ENCODE measurements at places on chromosomes 2 and 18.

DNA sequence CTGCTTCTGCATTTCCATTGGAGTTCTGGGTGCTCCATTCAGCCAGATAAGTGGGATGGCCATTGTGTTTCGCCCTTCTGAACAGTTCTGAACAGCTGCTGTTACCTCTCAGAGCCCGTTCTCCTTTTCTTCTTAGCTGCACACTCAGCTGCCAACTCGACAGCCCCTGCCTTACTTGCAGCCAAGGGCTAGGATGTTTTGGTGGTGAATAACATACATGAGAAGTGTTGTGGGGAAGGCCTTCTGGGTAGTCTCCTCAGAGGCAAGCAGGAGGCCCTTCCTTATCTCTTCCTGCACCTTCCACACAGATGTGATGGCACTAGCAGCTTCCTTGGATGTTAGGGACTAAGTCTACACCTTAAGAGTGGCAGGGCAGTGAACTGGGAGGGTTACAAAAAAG is 138.4 kb upstream of the NOSTRIN start:
- no peak for DNase-seq

- peak; percentile 53 for DNase-seq
Observed at GRCh38 chr2:174748948-174749347, 15.3 kb downstream of the CHRNA1 start.

GRCh38 chr18:30113454-30113853 is 929.1 kb downstream of the DSC3 start:
- DNase-seq = no peak

GRCh38 chr2:45361666-45362065 is 249.4 kb downstream of the SRBD1 start:
- no peak for DNase-seq

- peak; percentile 15 for DNase-seq
Observed at GRCh38 chr2:120206022-120206581, 17.1 kb downstream of the TMEM185B start.

DNA sequence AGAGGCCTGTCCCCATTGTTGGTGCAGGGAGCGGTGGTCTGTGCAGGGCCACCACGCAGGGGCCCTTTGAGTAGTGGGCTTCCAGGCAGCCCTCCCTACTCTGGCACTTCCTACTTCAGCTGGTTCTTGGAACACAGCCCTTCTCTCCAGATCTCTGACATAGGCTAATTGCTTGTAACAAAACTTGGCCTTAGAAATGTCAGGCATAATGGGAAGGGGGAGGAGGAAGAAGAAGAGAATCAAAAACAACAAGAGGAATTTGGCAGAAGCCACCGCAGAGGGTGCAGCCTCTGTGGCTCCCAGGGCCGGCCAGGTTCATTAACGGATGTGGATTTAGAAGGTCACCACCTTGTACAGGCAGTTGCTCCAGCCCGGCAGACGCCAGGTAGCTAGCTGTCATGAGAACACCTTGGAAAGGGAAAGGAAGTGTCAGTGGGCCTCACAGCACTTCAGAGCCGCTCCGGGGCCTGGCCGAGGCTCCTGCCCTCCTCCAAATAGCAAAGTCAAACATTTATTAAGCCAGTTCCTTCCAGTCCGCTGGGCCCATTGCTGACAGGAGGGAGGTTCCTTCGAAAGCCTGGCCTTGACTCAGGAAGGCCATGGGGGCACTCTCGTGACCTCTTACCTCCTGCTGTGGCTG is 7.4 kb downstream of the BOD1L2 start:
- no peak for DNase-seq

GRCh38 chr18:61322265-61322873 is 10.9 kb upstream of the CDH20 start:
- DNase-seq = peak; percentile 67

DNA sequence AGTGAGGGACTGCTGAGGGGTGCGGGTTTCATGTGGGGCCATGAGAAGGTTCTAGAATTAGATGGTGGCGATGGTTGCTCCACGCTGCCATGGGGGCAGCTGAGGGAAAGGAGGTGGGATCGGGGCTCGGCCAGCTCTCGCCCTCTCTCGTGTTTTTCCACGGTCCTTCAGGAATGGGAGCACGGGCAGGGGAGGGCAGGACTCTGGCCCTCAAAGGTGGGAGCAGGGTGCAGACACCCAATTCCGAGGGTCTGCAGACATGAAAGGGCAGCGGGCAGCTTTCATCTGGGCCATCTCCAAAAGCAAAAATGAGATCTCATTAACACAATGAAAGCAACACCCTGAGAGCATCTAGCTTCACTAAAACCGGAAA is 53.4 kb upstream of the SALL3 start:
- no peak for DNase-seq

DNA sequence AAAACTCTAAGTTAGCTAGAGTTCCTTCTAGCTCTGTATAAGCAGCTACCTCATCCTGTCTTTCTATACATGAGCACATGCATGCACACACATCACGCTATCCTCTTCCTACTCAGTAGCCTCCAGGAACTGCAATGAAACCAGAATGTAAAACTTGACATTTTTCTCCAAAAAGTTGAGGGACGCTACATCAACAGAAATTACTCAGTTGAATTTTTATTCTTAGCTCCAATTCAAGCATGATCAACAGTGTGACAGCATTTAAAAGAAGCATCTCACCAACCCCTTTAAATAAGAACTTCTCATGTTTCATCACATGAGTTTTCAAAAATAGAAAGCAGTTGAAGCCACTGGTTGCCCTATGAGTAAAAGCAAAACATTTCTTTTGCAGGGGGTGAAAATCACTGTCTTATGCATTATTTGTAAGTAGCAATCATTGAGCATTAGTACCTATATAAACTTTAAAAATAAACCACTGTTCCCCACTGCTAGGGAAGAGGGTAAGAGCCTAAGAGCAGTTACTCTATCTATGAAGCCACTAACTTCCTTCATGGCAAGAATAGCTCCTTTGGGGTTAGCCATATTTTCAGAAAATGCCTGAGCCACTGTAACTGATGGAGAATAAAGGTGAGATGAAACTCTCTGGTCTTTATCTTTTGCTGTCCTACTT is 77.9 kb upstream of the ARL5A start:
- DNase-seq = no peak

- DNase-seq = no peak
Observed at GRCh38 chr2:46634905-46635304, 155.5 kb downstream of the TMEM247 start.

DNA sequence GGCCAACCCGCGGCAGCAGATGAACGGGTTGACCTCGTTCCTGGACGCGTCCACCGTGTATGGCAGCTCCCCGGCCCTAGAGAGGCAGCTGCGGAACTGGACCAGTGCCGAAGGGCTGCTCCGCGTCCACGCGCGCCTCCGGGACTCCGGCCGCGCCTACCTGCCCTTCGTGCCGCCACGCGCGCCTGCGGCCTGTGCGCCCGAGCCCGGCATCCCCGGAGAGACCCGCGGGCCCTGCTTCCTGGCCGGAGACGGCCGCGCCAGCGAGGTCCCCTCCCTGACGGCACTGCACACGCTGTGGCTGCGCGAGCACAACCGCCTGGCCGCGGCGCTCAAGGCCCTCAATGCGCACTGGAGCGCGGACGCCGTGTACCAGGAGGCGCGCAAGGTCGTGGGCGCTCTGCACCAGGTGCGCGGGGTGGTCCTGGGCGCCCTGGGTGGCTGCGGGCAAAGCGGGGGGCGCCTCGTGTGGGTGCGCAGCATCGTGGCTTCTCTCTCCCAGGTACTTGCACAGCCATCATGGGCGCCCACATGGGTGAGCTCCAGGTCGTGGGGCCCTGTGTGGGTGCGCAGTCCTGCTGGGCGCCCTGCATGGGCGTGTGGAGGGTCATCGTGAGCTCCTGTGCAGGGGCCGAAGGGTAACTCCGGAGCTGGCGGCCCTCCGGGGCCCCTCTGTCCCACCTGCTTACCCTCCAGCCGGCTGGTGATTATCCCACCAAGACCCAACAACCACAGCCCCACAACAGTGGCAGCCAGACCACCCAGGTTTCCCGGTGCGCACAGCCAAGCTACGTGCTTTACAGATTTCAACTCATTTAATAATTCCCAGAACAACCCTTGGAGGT is 64.2 kb downstream of the TPO start:
- no peak for DNase-seq

GRCh38 chr2:128454980-128455720 is 136.5 kb upstream of the HS6ST1 start:
- DNase-seq = no peak

DNA sequence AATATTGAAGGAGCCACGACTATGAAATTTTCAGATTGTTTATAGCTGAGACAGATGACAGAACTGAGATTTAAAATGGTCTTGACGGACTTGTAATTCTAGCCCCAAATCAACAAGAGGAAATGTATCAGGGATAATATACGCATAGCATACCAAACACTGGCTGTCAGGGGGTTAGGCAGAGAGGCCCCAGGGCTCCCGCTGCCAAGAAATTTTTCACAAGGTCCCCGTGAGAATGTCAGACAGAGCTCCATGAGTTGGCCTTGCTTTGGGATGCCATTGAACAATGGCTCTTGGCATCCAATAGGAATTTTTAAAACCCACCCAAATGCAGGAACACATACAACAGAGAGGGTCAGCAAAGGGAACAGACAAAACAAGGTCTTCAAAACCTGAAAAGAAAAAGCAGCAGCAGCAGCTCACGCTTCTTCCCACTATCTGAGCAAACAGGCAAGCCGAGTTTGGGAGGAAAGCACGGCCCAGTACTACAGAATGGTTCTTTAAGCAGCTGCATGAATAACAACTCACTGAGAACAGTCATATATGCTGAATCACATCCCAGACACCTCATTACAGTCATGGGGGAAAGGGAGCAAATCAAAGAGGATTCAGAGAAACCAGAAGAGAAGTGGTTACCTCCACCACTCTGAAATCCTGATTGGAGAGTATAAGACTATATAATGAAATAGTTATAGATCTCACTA is 445.6 kb downstream of the RND3 start:
- no peak for DNase-seq

DNA sequence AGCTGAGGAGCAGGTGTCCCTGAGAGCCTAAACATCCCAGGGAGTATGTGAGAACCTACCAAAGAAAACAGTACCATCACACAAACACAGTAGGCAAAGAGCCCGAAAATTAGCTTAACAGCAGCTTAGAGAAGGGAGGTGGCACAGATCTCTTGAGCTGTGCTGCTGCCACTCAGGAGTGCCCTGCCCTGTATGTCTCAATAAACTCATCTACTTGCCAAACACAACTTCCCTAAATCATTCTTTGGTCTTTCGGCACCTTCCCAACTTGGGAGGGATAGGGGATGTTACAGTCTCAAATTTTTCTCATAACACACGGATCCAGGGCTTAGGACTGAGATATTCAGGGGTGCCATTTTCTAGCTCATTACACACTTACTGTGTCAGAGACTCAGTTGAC is 45.3 kb upstream of the C1D start:
- no peak for DNase-seq

- no peak for DNase-seq
Observed at GRCh38 chr2:64975232-64975821, 13.9 kb upstream of the SLC1A4 start.

DNA sequence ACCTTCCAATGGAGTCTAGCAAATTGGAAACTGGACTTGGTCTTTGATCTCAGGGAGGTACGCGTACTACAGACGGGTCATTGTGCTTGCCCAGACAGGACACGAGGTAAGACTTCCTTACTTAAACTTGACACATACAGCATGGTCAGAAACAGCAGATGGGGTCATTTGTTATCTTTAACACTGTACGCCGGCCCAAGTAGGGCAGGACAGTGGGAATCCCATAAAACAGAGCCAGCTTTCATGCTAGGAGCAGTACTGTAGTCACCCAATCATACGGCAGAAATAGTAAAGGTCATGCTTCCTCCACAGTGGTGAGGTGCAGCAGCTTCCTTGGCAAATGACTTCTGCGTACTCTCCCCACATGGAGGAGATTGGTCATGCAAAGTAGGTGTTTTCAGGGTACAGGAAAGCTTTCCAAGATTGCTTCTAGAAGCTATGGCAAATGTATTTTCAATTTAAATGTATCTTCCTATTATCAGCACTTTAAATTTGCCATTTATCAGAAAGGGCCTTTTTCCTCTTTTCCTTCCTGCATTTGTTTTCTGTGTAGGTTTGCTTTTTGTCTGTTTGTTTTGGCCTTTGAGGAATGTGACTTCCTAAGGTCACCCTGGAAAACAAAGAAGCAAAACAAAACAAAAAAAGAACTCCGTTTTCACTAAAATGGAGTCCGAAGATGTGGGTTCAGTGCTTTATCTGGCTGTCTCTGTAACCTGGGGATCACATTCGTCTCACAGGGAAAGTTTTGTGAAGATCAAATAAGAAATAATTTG is 74.0 kb upstream of the DSG1 start:
- DNase-seq = no peak

- DNase-seq = no peak
Observed at GRCh38 chr2:14654835-14655282, 22.3 kb downstream of the LRATD1 start.

GRCh38 chr2:156319811-156320485 is 12.6 kb downstream of the NR4A2 start:
- no peak for DNase-seq

DNA sequence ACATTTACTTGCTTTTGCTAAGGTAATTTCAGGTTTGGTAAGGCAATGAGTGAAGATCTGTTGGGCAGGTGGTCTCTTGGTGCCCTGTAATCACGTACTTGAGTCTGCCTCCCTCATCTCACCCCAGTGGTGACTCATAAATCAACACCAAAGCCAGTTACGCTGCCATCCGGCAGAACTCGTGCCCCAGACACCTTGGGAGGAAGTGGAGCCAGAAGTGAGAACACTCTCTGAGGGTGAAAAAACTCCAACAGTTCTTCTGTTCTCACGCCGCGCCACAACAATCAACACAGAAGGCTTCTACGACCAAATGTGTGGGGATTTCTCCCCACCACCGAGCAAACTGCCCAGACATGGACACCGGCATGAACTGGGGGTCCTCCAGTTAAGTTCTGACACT is 206.2 kb downstream of the ARL4C start:
- DNase-seq = no peak

DNA sequence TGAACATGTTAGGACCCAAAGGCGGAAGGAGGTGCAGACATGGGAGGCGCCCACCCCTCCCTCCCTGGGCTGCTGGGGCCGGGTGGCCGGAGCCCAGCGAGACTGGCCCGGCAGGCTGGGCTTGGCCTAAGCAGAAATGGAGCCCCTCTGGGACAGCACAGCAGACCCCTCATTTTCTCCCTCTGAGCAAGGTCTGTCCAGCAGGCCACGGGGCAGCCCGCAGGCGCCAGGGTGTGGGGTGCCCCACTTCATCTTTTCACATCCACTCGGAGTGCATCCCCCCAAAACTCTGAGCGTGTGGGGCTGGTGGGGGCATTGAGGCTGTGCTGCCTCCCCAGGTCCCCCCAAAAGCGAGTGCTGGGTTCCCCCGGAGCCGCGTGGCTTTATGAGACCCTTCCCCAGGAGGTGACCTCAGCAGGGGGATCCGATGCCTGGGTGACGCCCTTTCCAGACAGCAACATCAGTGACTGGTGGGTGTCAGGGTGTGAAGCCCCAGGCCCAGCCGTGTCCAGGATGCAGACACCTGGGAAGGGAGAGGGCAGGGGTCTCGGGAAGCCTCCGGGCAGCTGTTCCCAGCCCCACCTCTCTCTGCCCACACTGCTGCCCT is 36.7 kb upstream of the GPC1 start:
- no peak for DNase-seq

GRCh38 chr2:21646345-21646744 is 522.6 kb downstream of the TDRD15 start:
- no peak for DNase-seq

- peak; percentile 98 for DNase-seq
Observed at GRCh38 chr2:45009303-45009927, at the start of gene SIX2. Gene SIX2 (minus strand): TSS chr2:45009452. CDS start chr2:45009110, 342 bp downstream.

All from NCI-H2081 (cell line).